ENCODE measurements at places on chromosomes 1 and 21. TPM values are rescaled to one million over a fixed set of nuclear protein-coding genes. Genes with fewer than 3 reads are reported as not detected.

DNA sequence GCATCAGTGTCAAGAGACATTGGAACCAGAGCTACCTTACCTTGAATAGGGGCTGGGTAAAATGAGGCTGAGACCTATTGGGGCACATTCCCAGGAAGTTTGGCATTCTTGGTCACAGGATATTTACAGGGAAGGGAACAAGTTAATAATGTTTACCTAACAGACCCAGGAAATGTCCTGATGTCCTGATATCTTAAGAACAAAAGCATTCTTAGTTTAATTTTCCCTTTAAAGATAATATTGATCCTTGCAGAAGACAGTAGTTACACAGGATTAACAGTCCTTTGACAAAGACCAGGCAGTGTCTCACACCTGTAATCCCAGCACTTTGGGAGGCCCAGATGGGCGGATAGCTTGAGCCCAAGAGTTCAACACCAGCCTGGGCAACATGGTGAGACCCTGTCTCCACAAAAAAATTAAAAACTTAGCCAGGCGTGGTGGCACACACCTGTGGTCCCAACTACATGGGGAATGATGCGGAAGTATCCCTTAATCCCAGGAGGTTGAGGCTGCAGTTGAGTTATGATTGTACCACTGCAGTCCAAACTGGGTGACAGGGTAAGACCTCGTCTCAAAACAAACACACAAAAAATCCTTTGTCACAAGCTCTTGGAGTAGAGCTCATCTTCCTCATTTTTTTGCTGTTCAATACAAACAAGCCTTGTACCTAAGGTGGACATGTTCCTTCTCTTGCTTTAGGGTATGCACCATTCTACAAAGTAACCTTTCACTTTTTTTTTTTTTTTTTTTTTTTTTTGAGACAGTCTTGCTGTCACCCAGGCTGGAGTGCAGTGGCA is 1.3 kb upstream of the TOMM20 start:
- no peak for DNase-seq

TRPM2 gene
- total RNA-seq: 3.2 TPM

PTGER3 gene
- not detected for total RNA-seq

GRCh38 chr1:84619383-84620102 is 45.3 kb upstream of the CTBS start:
- peak; percentile 95 for DNase-seq

GRHL3 gene
- total RNA-seq: not detected

HENMT1 gene
- total RNA-seq: 1.5 TPM

DNA sequence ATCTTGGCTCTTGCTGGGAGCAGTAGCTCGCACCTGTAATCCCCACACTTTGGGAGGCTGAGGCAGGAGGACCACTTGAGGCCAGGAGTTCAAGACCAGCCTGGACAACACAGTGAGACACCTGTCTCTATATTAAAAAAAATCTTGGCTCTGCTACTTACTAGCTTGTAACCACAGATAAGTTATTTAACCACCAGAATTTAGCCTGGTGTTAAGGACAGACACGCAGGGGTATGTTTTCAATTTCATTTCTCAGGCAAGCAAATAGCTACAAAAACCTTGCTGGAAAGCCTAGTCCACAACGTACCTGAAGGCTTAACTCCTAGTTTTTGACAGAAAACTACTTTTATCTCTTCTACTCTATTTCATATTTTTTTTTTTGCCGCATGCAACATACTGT is 24.8 kb upstream of the GFI1 start:
- no peak for DNase-seq

All from dermis blood vessel endothelial cell (primary cell).